G401 (cell line): ENCODE measurements at places on chromosomes 16 and 17.

- no peak for DNase-seq
These were observed 25.8 kb downstream of the YPEL2 start for GRCh38 chr17:59357219-59357697.

DNA sequence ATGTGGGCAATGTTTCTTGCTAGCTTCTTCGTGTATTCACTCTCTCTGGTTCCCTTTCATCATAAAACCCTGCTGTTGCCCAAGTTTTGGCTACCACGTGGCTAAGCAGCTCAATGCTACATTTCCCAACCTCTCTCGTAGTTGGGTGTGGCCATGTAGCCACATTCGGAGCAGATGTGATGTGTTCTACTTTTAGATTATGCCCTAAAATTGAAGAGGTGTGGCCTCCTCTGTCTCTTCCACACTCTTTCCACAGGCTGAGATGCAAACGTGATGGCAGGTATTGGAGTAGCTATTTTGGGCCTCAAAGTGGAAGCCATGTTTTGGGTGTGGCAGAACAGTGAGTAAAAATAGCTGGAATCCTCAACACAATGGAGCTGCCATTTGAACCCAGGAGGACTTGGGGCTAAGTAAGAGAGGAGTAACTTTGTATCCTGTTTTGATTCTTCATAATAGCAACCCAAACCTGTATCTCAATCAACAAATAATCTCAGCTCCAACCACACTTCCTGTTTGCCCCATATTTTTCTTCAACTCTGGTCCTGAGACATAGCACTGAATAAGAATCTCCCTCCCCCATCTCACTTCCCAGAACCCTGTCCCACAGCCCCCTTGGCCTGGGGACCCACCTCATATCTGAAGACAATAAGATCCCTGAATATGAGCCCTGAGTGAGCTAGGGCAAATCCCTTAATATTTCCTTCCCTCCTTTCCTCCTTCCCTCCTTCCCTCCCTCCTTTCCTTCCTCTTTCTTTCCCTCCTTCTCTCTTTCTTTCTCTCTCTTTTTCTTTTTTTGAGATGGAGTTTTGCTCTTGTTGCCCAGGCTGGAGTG lies 4.0 kb downstream of the NUPR1 start:
- peak; percentile 45 for DNase-seq

DNA sequence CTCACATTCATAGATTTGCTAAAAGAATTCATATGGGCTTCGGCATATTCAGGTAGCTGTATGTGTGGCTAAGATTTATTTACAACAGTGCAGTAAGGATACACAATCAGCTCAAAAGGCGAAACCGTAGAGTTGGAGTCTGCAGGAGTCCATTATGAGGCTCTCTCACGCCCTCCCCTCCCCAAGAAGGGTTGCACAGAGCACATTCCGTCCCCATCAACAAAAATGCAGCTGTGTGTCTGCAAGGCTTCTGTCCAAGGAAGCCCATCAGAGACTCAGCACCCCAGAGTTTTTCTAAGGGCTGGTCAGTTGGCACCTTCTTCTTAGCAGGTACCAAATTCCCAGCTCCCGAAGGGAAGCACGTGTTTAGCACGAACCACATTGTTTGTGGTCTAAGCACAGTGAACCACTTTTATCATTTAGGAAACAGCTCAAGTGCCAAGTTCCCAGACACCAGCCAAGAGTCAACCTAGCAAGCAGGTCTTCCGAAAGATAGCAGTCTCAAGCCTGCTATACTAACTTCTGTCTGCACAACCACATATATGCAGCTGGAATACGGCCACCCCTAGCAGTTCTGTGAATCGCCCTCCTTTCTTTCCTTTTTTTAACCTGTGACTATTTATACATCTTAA lies 28.5 kb upstream of the MEAK7 start:
- no peak for DNase-seq

- DNase-seq: peak; percentile 39
These were observed 7.3 kb downstream of the MTMR4 start for GRCh38 chr17:58507123-58507634.

GRCh38 chr17:82230609-82231311 lies 1.9 kb downstream of the SLC16A3 start:
- peak; percentile 49 for DNase-seq

DNA sequence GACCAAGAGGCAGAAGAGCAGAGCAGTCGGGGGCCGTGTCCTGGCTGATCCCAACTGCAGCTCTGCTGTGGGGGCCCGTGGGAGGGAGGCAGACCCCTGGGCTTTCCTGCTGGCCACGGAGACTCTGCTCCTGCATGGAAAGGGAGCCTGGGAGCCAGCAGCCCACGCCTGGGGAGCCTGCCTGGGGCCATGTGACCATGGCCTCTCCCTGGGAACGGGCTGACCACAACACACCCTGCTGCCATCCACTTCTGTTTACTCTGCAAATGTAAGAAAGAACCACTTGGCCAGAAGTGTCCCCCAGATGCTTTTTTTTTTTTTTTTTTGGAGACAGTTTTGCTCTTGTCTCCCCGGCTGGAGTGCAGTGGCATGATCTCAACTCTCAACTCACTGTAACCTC lies 2.0 kb upstream of the TEDC2 start:
- no peak for DNase-seq

DNA sequence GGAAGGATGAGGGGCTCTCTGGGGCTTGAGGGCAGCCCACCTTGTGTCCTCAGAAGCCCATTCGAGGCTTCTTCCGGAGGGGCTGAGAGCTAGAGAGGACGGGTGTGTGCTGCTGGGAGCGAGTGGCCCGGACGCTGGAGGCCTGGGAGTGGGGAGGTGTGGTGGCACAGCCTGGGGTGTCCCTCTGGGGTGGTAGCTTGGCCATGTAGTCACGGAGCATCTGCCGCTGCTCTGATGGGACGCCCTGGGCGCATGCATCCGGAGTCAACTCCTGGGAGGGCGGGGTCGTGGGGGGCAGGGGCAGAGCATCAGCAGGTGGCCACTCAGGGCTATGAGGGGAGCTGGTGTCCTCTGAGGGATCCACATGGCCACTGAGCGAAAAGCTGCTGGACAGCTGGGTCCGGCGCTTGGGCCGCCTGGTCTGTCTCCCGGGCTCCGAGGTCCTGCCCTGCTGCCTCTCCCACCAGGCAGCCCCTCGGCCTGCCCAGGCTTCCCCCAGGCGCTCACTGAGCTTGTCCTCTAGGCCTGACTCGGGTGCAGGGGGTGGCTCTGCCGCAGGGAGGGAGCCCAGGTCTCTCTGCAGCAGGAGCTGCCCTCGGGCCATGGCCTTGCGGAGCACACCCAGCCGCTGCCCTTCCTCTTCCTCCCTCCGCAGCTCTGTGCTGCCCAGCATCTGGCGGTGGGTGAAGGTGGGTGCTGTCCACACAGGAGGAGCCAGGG lies 7.8 kb downstream of the TAF1C start:
- no peak for DNase-seq

DNA sequence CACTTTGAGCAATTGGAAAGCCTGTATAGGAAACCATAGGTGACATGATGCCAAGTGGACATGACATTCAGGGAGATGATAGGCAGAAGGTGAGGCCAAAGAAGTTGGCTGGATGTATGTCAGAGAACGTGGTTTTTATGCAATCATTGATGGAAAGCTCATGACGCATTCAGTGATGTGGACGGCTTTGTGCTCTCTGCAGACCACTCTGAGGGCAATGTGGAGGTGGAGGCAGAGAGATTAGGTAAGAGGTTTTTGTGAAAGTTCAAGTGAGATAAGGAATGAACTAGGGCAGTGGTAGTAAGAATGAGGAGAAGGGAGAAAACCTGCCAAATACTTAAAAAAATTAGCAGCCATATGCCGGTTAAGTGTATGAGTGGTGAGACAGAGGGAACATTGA lies 99.0 kb downstream of the PRKCA start:
- DNase-seq: no peak

DNA sequence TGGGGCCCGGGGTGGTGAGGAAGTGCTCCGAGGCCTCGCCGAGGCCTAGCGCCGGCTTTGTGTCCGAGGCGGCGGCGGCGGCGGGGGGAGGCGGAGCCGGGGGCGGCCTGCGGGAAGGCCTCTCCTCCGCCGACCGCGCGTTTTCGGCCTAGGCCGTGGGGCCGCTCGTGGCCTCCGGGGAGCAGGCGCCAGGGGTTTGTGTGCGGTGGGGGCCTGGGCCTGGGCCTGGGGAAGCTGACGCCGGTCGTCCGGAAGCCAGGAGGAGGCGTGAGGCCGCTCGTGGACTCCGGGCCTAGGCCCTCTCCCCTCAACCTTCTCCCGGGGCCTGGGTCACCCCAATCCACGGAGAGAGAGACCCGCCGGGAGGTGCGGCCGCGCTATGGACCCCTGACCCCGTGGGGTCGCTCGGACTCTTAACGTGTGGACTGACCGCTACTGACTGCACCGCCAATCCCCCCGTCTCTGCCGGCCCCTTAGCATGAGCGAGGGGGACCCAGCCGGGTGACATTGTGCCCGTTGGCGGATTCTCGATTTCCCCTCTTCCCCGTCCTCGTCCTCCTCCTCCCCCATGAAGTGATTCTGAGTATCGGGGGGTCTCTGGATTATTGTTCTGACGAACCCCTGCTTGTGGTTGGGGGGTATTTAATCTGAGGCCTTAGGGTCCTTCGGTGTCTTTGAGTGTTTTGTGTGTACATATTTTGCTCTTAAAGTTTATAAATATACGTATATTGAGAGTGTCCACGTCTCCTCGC lies 660 bp downstream of the RBBP6 start:
- no peak for DNase-seq

DNA sequence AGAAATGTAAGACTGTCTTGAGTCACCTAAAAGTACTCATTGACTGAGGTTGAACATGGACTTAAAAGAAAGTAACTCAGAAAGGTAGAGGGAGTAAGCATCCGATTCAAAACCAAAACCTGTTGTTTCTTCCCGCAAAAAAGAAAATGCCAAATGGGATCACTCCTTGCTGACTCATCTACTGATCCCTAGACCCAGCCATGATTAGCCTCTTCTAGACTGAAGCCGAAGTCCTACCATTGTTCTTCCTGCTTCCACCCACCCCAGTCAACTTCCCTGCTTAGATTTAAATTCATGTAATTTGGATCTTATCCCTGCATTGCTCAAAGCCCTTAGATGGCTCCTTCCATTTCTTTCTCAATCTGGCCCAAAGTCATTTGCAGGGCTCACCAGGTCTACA lies 760.5 kb upstream of the SOX9 start:
- no peak for DNase-seq

DNA sequence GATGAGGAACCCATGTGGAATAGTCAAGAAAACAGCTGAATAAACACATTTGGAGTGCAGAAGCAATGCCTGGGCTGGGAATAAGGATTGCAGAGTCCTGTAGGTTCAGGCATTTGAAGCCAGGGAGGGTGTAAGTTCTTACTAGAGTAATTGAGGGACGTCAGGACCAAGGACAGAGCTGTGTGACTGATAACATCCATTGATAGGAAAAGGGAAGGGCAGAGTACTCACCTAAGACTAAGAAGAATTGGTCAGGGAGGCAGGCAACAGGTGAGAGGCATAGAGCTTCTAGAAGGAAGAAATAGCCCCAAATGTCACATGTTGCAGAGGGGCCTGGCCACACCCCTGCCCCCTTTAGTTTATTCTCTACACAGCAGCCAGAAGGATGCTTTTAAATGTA lies 79.8 kb upstream of the TMEM132E start:
- no peak for DNase-seq

GRCh38 chr16:781346-782010 lies 6.7 kb downstream of the RPUSD1 start:
- no peak for DNase-seq

DNA sequence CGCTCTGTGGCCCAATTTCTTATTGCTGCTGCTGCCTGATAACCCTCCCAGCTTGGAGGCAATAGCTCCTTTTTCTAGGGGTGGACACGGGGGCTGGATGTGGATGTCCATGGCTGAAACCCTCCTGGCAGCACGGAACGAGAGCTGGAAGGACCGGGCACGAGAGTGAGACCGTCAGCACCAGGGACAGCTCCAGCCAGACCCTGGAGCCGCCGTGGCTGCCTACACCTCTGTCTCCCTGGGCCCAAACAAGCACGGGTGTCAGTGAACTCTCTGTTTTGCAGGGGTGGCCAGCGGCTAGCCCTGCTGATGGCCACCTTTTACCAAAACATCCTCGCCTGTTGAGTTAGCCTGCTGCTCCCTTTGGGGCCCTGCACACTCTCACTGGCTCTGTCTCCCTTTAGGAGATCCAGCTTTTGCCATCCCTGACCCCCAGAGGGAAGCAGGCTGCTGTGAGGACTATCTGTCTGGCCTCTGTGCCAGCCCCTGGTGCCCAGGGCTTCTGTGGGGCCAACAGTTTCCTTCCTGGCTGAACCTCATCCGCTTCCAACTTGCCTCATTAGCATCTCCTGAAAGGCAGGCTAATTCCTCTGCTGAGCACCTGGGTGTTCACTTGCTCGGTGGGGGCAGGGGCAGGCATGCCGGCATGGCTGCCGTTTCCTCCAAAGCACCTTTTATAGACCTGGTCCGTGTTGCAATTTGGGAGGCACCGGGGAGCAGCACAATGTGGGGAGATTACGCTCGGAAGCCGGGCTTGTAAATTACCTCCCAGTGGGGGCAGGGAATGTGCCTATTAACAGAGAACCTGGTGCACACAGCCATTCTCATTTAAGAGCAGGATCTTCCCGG lies 118.1 kb downstream of the ENGASE start:
- no peak for DNase-seq

DNA sequence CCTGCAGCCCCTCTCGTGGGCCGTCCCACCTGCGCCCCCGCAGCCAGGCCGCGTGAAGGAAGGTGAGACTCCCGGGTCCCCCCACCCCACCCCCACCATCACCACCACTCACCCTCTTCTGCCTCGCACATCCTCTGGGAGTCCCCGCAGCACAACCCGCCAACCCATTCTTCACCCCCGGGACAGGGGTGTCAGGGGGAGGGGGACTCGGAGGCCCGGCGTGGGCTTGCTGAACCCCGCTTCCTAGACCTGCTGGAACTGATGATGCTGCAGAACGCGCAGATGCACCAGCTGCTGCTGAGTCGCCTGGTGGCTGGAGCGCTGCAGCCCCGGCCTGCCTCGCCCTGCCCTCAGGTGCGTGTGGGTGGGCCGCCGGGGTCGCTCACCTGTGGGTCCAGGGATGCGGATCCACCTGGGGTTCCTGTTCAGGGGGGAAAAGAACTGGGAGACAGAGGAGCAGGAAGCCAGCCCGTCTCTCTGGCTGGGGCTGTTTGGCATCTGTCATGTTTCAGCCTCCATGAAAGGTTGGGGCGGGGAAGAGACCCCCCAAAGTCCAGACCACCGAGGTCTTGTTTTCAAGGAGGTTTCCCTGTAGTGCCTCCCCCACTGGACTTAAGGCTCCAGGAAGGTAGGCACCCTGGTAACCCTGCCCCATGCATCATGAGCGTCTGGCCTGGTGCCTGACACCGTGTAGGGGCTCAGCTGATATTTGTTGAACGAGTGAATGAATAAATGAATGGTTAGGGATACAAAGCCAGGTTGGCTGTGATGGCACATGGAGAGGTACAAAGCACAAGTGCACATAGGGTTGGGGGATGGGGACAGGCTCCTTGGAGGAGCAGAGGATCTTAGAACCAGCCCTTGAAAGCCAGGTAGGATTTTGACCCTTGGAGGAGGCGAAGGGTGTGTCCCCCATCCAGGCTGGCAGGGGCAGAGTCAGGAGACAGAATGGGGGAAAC lies 849 bp downstream of the PRR29 start:
- DNase-seq: no peak

GRCh38 chr17:28759256-28759865 lies 15.6 kb downstream of the TRAF4 start:
- DNase-seq: no peak

- DNase-seq: no peak
These were observed 55.8 kb downstream of the ZFHX3 start for GRCh38 chr16:72992142-72992601.
